ENCODE measurements at places on chromosomes 13 and 19. TPM values are rescaled to one million over a fixed set of nuclear protein-coding genes. Genes with fewer than 3 reads are reported as not detected.

GRCh38 chr13:59442944-59443486 is 720.7 kb downstream of the DIAPH3 start:
- no peak for DNase-seq

DNA sequence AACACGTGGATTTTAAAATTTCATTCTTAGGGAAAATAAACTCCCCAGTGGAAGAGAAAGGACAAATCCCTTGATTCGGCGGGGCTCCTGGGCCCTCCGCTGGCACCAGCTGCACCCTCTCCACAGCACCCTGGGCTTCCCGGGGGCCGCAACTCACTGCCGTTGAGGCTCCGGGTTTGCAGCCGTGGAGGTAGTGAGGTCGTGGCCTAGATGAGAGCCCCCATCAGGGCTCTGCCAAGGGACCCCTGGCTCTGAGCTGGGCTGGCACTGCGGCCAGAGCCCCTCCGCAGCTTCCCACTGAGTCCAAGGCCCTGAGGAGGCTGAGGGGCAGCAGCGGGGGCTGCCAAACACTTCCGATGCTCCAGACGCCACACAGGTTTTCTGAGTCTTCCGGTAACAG is 133.7 kb upstream of the MCF2L start:
- no peak for DNase-seq

DNA sequence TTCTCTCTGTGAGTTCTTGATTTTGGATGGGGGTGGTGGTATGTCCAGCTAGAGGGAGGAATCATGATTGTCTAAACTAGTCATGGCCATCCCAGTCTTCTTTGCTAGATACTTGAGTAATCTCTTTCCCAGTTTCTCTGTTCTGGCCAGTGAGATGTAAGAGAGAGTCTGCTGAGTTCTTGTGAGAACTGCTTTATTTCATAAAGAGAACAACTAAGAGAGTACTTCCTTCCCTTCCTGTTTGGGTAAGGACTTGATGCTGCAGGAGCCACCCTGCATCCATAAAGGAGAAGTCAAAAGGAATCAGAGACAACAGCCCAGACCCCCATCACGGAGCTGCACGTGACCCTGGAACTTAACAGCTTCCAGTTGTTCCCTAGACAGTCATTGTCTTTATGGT is 3.0 kb upstream of the RASL11A start:
- no peak for DNase-seq

The CCNA1 gene
- polyA plus RNA-seq, result 1.8 TPM

DNA sequence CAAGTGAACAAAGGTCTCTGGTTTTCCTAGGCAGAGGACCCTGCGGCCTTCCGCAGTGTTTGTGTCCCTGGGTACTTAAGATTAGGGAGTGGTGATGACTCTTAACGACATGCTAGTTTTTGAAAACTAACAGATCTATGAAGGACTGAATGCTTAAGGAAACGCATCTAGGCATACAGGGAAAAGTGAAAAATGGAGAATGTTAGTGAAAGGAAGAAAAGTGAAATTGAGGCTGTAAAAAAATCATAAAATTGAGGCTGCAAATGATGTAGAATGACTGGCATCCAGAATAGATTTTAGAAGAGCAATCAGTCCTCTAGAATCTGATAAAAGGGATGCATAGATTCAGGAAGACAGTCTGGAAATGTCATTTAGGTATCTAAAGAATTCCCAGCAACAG is 3.5 kb downstream of the ZNF260 start:
- DNase-seq, result no peak
